ENCODE measurements at places on chromosomes 4 and X. TPM values are rescaled to one million over a fixed set of nuclear protein-coding genes. Genes with fewer than 3 reads are reported as not detected.
A peak's percentile ranks its signal among the peaks of the same experiment; 100 is the strongest.

- no peak for ATAC-seq
Observed at GRCh38 chr4:93416344-93417128, 412.0 kb upstream of the ATOH1 start.

DNA sequence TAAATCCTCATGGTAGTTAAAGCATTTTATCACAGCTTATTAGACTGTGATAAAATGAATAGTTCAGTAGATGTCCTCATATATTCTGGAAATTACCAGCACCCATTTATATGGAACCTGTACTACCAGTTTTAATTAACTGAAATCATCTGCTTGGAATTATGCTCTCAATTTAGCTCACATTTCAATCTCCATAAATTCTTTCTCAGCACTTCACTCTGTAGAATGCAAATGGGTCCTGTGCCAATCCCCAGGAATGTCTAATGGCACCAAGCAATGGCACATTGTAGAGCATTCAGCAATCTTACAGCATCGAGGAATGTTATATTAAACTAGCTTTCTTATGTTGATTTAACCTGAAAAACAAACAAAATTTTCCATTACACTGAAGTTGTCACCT is 355.1 kb downstream of the PDHA2 start:
- ATAC-seq: no peak

GRCh38 chrX:138946926-138947325 is 235.4 kb upstream of the FGF13 start:
- ATAC-seq: no peak

- no peak for ATAC-seq
Observed at GRCh38 chrX:83934220-83934619, 73.3 kb downstream of the CYLC1 start.

DNA sequence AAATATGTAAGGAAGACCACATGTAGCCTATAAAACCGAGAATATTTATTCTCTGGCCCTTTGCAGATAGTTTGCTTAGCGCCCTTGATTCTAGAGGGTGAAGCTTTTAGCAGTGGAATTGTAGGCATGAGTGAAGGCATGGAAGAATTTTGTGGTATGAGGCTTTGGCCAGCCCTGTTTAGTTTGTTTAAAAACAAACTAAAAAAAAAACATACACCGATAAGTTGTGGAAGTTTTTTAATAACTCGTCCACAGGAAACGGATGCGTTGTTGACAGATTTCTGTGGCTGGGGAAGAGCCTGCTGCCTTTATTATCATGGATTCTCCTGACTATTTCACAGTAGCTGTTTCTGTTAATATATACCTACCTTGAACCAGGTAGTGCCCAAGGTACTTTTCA is 194.7 kb upstream of the LNX1 start:
- ATAC-seq: no peak

DNA sequence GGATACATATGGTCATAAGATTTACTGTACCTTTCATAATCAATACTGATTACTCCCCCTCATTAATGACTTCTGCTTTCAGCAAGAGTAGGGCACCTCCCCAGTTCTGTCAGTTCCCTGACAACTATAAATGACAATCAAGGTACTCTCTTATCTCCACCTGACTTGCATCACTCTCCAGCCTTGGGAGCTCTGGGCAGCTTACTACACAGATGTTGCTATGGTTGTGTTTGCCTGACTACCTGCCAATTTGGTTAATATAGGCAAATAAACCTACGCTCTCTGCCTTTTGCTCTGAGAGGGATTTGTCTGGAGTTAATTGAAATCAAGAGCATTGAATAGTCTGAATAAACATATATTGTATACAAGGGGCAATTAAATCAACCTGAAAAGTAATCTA is 22.8 kb upstream of the MAP7D3 start:
- ATAC-seq: no peak

- peak; percentile 95 for ATAC-seq
Observed at GRCh38 chr4:77156533-77156911, 485 bp upstream of the CCNG2 start.

DNA sequence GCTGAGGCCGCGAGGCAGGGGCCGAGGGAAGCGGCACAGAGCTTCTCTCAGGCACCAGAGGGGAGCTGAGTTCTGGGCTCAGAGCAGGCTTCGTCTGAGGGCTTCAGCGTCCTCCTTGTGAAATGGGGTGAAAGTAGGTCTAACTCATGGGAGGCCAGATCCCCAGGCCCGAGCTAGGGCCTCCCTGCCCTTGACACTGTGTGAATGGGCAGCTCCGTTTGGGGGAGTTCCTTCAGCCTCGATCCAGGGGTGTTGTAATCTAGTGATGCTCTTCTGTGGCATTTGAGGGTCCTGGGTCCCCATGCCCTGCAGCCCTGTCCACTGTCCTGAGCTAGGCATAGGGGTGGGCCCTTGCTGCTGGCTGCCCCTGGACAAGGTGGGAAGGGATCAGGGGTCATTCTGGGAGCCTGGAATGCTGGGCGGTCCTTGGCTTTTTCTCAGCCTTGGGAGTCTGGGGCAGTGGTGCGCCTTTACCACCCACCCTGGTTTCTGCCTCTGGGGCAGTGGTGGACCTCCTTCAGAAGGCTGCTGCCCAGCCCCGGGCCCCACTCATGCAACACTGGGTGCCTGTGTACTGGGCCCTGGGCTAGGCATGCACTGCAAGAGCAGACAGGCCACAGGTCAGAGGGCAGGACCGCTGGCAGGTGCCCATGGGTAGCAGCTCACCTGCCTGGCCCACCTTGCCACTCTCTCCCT is 4.1 kb downstream of the SH3BP2 start:
- ATAC-seq: no peak

EPGN gene
- total RNA-seq: 1.6 TPM

CXorf49 gene
- total RNA-seq: not detected

CAPN6 gene
- total RNA-seq: 1.1 TPM

GABRE gene
- total RNA-seq: 4.6 TPM

TGIF2LX gene
- total RNA-seq: not detected

GLRA2 gene
- total RNA-seq: not detected

UGT2B15 gene
- not detected for total RNA-seq

CXCL5 gene
- 0.19 TPM for total RNA-seq

FAM184B gene
- not detected for total RNA-seq

Data from gastroesophageal sphincter (tissue), 4 donors.